Activated CD4-positive, alpha-beta T cell treated with anti-CD3 and anti-CD28 coated beads for 1 hour (primary cell): ENCODE measurements at places on chromosomes 16 and 17.

GRCh38 chr17:49333804-49334203, 28.2 kb downstream of the ZNF652 start:
- DNase-seq = no peak

GRCh38 chr17:3528880-3529511, 28.6 kb downstream of the TRPV3 start:
- DNase-seq = no peak

- DNase-seq = no peak
Measured at GRCh38 chr17:40980117-40980516, 4.0 kb downstream of the KRT40 start.

DNA sequence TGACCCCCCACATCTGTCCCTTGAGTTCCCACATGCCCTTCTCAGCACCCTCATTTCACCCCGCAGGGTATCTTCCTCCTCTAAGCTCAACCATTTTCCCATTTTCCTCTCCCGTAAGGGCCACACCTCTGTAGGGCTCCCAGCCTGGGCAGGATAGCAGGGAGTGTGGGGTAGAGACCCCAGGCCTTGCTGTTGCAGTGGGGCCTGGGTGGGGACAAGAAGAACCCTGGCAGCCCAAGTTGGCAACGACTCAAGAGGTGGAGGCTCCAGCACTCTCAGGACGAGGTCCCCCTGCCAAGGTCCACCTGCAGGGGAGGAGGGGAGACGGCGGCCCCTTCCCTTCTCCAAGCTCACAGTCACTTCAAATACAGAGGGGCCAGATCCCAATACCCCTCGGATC, 2.0 kb upstream of the TMEM92 start:
- no peak for DNase-seq

DNA sequence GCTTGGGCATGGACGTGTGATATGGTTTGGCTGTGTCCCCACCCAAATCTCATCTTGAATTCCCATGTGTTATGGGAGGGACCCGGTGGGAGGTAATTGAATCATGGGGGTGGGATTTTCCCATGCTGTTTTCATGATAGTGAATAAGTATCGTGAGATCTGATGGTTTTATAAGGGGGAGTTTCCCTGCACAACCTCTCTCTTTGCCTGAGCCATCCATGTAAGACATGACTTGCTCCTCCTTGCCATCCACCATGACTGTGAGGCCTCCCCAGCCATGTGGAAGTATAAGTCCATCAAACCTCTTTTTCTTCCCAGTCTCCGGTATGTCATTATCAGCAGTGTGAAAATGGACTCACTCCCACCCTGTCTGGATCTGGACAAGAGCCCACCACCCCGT, 393.4 kb downstream of the SEC14L1 start:
- DNase-seq = no peak
